ENCODE measurements at places on chromosomes 5 and 9. TPM values are rescaled to one million over a fixed set of nuclear protein-coding genes. Genes with fewer than 3 reads are reported as not detected.

OR13C3 gene
- not detected for total RNA-seq

LCN1 gene
- not detected for total RNA-seq

FOXD4L5 gene
- not detected for total RNA-seq

IRX2 gene
- 60.6 TPM for total RNA-seq

RBM27 gene
- 12.3 TPM for total RNA-seq

EQTN gene
- 0.29 TPM for total RNA-seq

CEP72 gene
- total RNA-seq, result 13.1 TPM

DNA sequence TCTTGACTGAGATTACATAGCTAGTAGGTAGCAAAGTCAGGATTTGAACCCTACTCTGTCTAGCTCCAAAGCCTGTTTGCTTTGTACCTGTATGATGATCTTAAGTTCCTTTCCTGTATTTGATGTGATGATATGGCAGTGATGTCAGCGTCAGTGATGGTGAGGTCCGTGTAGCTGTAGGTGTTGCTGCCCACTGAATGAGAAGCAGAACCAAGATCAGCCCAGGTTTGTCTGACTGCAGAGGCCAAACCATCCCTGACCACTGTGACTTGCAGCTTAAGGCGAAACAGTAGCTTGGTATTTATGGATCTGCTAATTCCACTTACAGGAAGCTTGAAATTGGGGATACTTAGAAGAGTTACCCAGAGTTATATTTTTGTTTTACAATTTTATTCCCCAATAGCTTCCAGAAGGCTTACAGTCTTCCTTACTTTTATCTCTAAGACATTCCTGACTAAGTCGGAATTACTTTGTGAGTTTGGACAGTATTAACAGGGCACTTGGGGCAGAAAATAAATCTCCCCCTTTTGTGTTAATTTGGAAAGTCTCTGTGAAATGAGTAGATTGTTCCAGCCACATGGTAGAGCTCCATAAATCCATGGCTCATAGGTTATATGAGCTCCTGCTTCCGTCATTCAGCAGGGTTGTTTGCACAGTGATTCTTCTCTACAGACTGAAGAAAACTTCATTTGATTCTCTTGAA, 273.4 kb downstream of the NR3C1 start:
- no peak overlapping the region for H3K27ac ChIP-seq
- no peak overlapping the region for H3K4me3 ChIP-seq

GRCh38 chr9:133880851-133881661, 111.1 kb downstream of the VAV2 start:
- no peak for DNase-seq

DNA sequence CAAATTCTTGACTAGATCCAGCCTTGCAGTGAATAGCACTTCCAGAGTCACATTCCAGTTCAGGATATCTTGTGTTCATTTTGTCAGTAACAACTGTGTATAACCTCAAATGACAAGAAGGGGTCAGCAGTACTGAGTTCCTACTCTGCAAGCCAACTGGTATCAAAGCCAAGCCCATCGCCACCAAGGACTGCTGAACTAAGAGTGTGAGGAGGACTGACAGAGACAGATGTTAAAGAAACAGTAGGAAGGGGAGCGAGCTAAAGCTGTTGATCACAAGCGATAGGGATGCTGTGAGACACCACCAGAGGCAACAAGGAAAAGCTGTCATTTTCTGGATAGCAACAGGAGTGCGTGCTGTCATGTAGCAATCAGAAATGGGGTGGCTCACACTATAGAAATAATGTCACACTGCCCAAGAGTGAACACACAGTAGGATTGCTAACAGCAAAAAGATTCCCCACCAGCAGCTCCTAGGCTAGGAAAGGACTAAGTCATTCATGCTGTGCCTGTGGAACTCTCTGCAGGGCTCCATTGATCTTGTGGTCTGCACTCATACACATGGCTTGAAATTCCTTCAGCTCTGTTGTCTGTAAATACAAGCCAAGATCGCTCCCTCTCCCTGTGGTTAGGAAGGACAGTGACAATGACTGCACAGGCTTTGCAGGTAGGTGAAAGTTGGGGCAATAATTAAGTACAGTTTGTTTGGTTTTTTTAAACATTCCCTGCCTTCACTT, 658.6 kb downstream of the NR2F1-AS1 start:
- no peak overlapping the region for H3K4me3 ChIP-seq
- no peak overlapping the region for H3K27ac ChIP-seq
- H3K27me3 ChIP-seq, result no peaks in the 10 kb centered on the region
- no peaks in the 10 kb centered on the region for H3K36me3 ChIP-seq

GRCh38 chr9:116843863-116844620, 156.9 kb downstream of the TRIM32 start:
- no peaks in the 10 kb centered on the region for H3K36me3 ChIP-seq
- no peak for DNase-seq
- no peak overlapping the region for H3K4me3 ChIP-seq
- no peaks in the 10 kb centered on the region for H3K27me3 ChIP-seq

DNA sequence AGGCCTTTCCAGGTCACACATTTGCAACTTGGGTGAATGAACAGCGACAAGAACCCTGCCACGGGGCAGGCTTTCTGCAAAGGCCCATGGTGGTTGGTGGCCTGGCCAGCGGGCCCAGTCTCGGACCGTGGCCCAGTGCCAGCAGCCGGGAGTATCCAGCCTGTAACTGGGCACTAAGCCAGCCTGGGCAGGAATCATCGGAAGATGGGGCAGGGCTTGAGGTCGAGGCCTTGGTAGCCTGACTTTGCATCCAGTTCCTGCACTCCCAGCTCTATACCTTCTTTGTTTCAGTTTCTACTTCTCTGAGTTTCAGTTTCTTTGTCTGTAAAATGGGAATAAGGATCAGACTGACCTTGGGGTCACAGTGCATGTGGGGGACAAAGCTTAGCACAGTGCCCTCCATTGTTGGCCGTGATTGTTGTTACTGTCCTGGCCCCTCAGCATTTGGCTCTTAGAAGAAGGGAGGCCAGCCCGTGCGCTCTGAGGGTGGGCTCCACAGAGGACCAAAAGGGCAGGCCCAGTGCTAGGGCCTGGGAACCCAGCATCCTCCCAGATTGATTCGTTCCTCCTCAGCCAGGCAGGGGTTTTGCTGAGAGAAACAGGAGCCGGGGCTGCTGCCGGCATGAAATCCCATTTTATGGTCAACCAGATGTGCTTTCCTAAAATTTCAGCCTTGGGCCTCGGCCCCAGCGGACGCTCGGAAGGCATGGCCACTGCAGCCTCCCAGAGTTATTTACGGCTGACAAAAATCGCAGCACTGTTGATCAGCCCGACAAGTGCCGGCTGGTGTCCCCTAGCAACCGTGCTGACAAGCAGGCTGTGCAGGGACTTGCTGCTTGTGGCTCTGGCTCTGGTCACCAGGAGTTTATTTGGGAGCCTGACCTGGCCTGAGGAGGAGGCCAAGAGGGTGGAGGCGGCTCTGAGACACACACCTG, 43.6 kb downstream of the JADE2 start:
- H3K27me3 ChIP-seq, result no peaks in the 10 kb centered on the region
- no peak for DNase-seq
- peaks cover 41% of the 10 kb centered on the region for H3K4me1 ChIP-seq
- H3K27ac ChIP-seq, result peak overlapping the region; percentile 83
- H3K36me3 ChIP-seq, result no peaks in the 10 kb centered on the region

GRCh38 chr5:15474143-15474719, 25.7 kb upstream of the FBXL7 start:
- DNase-seq, result no peak
- no peaks in the 10 kb centered on the region for H3K36me3 ChIP-seq
- no peak overlapping the region for H3K4me3 ChIP-seq
- H3K27ac ChIP-seq, result no peak overlapping the region
- H3K27me3 ChIP-seq, result no peaks in the 10 kb centered on the region
- no peaks in the 10 kb centered on the region for H3K4me1 ChIP-seq

DNA sequence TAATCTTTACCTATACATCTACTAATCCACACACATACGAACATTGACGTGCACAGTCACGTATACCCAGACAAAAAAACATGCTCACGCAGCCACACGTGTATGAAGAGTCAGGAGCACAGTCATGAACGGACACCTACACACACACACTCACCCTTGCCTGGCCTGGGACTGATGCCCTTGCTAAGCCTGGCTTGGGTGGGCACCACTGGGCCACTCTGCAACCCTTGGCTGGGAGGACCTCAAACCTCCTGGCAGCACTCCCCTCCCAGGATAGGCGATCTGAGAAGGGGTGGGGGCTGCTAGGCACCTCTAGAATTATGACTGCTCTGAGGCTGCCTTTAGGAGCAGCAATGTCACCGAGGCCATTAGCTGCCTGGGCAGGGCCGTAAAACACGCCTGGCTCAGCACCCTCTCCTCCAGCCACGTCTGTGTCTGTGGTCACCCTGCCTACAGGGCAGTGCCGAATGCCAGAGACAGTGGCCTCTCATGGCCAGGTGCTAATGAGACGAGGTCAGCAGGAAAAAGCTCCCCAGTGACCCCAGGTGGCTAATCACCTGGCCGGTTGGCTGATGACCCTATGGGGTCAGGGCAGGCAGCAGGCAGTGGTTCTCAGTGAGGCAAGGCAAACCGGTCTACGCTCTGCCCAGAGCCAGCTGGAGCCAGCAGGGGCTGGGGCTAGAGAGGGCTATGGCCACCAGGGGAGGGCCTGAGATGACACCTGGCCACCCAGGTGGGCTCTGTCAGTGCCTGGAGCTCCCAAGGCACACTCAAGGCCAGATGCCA, 33.7 kb upstream of the MVB12B start:
- H3K27ac ChIP-seq, result no peak overlapping the region
- no peaks in the 10 kb centered on the region for H3K27me3 ChIP-seq
- no peak overlapping the region for H3K4me3 ChIP-seq
- no peaks in the 10 kb centered on the region for H3K36me3 ChIP-seq

- H3K36me3 ChIP-seq, result no peaks in the 10 kb centered on the region
- no peak overlapping the region for H3K4me3 ChIP-seq
- DNase-seq, result no peak
- no peak overlapping the region for H3K27ac ChIP-seq
- H3K27me3 ChIP-seq, result no peaks in the 10 kb centered on the region
- H3K4me1 ChIP-seq, result peaks cover 6% of the 10 kb centered on the region
Observed at GRCh38 chr5:132860742-132861141, 5.5 kb downstream of the GDF9 start.

Data from left lung (tissue), 14 donors.